ENCODE measurements at places on chromosomes 5 and 9.

DNA sequence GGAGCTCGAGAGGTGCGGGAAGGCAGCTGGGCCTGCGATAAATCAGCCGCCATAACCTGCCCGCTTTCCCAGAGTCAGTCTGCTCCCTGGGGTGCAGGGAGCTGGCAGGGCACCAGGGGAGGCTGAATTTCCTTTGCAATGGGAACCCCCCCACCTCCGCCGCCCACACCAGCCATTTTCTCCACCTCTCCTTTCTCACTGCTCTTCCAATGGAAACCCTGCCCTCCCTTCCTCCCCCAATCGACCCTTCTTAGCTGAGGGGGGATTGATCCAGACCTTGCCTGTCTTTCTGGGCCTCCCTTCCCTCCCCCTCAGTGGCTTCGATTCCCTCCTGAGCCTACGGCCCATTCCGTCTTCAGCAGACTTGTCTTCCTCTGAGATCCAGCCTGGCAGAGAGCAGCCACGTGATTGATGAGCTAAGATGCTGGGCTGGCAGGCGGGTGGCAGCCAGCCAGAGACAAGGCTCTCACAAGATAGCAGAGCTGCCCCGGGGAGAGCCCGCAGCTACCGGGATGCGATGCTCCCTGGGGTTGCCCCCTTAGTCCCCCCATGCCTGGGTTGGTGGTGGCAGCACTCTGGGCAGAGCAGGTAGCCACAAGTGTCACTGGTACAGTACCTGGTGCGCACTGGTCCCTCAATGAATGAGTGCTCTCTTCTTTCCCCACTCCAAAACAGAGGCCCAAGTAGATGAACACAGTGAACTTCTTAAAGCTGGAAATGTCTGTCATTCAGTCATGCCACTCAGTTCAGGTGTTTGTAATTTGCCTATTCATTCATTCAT lies 53.7 kb upstream of the FABP6 start:
- no peak for DNase-seq

GRCh38 chr5:118597543-118597942 lies 390.8 kb downstream of the DTWD2 start:
- DNase-seq: no peak

DNA sequence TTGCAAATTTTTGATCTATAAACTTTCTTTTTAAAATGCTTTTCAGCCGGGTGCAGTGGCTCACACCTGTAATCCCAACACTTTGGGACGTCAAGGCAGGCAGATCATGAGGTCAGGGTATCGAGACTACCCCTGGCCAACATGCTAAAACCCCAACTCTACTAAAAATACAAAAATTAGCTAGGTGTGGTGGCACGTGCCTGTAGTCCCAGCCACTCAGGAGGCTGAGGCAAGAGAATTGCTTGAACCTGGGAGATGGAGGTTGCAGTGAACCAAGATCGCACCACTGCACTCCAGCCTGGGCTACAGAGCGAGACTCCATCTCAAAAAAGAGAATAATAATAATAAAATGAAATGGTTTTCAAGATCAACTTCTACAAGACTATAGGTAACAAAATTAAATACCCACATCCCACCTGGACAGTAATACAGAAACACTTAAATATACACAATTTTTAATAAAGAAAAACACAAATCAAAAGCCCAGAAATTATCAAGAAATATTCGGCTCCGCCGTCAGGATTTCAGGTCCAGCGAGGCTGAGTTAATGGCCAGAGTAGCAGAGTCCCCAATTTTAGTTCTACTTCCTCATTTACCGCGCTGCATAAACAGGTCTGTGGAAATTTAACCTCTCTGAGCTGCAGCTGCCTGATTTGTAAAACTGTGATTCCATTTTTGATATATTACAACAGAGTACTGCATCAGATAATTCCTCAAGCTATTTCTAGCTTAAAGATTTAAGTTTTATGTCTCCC lies 4.0 kb downstream of the TUT7 start:
- no peak for DNase-seq

DNA sequence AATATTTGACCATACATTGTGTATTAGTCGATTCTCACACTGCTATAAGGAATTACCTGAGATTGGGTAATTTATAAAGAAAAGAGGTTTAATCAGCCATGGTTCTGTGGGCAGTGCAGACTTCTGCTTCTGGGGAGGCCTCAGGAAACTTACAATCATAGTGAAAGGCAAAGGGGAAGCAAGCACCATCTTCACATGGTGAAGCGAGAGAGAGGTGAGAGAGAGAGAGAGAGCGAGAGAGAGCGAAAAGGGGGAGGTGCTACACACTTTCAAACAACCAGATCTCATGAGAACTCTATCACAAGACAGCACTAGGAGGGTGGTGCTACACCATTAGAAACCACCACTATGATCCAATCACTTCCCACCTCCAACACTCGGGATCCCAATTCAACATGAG lies 4.1 kb upstream of the GRAMD2B start:
- no peak for DNase-seq

DNA sequence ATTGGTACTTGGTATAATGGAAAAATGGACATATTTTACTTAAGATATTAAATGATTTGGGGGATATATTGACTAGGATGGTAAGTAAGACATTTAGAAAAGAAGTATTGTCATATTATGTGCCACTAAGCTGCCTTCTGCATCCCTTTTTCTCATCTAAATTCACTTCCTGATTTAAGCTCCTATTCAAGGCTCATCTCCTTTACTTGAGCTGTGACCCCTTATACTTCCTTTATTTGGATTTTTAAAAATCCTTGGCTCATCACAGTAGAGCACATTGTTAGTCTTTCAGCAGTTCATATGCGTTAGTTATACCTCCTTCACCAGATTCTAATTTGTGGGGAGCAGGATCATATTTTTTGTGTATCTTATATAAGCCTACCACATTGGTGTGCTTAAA lies 6.6 kb downstream of the COMMD10 start:
- no peak for DNase-seq

DNA sequence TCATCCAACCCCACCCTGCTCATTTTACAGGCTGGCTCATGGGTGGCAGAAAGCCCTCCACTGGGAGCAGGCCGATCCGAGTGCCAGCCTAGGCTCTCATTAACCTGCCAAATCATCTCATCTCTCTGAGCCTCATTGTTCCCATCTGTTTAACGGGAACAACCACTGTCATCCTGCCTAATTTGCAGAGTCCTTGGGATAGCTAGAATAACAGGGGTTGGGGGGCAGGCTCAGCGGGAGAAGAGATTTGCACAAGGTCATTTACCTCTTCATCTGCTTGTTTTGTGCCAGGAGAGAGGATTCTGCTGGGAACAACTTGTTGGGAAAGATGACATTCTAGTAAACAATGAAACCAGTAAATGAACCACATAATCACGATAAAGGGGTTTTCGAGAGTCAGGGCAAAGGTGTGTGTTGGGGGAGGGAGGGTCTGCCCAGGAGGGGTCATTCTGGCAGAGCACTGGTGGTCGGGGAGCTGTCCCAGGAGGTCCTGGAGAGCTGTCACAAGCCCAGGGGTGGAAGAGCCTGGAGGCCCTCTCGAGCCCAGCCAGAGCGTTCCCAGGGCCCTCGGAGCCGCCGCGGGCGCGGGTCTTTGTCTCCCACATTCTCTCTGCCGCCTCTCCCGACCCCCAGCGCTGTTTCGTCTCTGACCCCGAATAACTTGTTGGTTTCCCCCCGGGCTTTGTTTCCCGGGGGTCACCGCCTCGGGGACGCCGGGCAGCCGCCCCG lies 22.8 kb upstream of the NDST1 start:
- DNase-seq: peak; percentile 69

DNA sequence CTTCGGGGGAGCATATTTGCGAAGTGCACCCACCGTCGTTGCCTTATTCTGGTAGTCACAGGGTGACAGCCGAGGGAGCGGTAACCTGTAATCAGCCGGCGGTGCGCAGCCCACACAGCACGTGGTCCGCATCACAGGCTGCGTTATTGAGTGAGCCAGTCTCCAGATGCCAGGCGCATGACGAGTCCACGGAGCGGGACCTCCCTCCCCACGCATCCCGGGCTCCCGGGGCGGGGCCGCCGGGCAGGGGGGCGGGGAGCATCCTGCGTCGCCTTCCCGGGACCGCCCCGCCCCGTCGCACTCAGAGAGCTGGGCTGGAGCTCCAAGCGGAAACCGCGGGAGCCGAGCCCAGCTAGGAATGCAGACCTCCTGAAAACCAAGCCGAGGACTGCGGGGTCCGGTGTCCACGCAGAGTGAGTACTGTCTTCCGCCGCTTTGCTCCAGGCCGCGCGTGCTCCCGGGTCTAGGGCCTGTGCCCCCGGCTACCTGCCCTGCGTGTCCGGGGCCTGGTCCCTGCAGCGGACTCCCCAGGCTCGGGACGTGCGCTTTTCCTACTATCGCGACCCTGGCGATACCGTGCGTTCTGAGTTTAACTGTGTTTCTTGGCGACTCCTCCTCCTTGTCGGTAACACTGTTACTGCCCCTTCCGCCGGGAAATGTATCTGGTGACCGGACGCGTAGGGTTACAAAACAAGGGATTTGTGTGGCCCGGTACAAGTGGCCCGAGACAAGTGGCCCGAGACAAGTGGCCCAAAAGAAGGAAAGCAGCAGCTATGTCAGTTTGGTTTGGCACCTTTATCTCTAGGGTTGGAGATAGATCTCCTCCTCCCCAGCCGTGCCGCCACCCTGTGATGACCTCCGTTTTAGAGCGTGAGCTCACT lies 40.6 kb downstream of the CAST start:
- DNase-seq: peak; percentile 84

GRCh38 chr9:81574405-81574804 lies 114.9 kb downstream of the TLE1 start:
- no peak for DNase-seq

DNA sequence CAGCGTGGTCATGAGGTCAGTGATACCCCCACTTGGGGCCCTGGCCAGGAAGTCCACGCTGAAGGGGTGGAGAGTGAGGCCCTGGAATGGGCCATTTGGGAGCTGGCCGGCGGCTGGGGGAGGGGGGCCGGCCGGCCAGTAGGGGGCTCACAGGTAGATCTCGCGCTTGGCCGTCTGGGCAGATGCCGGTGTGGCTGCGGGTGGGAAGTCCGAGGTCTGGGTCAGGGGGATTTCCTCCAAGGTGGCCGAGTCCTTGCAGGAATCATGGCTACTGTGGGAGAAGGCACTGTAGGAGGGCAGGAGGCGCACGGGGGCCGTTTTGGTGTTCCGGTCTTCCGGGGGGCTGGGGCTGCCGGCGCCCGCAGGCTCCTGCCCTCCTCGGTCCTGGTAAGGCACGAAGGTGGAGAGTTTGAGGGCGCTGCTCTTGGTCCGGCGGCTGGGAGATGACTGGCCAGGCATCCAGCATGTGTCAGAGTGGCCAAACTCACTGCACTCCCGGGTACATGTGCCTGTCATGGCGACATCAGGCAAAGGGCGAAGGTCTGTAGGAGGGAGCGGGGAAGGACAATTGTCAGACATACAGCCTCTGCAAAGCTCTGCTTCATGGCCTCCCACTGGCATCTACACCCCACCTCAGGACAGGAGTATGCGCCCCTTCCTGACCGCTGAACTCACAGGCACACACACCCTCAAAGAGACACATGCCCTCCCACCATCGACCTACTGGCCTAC lies 24.1 kb downstream of the PCDH1 start:
- DNase-seq: peak; percentile 65

DNA sequence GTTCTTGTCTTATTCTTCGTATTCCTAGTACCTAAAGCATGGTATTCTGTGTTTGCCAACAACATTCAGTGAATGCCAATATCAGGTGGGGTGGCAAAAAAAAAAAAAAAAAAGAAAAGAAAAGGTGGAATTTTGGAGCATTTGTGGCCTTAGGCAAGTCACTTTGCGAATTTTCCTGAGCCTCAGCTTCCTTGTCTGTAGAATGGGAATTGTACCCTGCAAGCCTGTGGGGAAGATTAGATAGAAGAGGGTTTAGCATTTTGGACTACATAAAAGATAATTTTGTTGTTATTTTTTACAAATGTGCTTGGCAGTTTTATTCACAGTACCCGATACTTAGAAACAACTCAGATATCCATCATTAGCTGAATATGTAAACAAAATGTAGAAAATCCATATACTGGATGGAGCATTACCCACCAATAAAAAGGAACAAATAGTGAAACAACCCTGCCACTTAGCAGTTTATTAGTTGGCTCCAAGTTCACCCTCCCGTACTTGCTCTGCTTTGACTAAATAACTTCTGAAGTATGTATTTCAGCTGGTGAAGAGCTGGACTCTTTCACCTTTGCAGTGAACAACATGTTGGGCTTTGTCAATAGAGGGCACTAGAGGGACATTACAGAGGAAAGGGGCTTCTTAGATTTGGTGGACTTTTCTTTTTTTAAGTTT lies 13.6 kb downstream of the UBE2D2 start:
- DNase-seq: peak; percentile 71

GRCh38 chr5:149808264-149808982 lies 78.3 kb downstream of the PPARGC1B start:
- no peak for DNase-seq

DNA sequence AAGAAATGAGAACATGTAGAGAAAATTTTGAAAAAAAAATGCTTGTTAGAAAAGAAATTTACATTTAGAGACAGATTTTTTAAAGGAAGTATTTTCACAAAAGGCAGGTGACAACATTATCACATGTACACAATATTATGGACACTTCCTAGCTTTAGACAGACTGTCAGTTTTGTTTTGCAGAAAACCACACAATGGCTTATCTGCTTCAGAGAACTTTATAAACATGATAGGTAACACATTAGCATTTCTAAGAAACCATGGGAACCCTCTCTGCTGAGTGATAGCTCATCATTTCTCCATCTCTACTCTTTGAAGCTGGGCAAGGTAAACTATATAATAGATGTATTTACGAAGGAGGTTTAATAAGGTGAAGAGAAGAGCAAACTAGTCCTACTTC lies 25.6 kb downstream of the POU5F2 start:
- no peak for DNase-seq

- DNase-seq: no peak
Observed at GRCh38 chr5:164059471-164059870, 554.1 kb downstream of the MAT2B start.

DNA sequence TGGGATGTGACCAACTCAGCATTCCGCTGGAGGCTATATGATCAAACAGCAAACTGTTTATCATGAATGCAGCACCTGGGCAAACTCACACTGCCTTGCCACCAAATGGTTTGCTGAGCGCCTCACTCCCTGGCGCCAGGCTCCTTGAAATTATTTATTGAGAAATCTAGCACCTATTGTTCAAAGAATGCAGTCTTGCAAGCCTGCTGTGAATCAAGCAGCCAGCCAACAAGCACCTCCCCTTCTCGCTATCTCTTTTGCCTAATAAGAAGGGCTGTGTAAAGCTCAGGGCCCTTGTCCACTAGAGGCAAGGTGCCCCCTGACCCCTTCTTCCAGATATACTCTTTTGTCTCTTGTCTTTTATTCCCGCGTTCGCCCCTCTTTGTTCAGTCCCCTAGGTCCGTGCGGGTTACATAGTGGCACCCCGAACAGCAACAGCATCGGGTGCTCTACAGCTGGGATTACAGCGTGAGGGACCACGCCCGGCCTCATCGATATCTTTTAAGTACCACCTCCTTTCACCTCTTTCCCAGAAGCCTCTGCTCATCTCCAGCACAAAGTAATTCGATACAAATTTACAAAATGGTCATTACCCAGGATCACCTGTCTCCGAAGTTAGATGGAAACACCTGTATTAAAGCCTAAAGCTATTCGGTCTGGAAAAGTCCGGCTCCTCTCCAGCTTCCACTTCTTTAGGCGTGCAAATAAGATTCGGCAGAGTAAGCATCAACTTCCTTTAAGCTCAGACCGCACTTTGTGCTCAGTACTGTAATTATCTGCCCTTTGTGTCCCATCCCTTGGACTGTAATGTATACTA lies 896 bp downstream of the RIGI start:
- peak; percentile 67 for DNase-seq

GRCh38 chr5:148427370-148428042 lies 43.7 kb downstream of the FBXO38 start:
- peak; percentile 26 for DNase-seq

GRCh38 chr9:35452481-35452880 lies 37.4 kb upstream of the RUSC2 start:
- peak; percentile 32 for DNase-seq

- DNase-seq: no peak
Observed at GRCh38 chr5:152274224-152274623, 130.9 kb downstream of the NMUR2 start.

Measured in GM23338 (cell line).